Calu3 (cell line): ENCODE measurements at places on chromosomes 2 and 18.

DNA sequence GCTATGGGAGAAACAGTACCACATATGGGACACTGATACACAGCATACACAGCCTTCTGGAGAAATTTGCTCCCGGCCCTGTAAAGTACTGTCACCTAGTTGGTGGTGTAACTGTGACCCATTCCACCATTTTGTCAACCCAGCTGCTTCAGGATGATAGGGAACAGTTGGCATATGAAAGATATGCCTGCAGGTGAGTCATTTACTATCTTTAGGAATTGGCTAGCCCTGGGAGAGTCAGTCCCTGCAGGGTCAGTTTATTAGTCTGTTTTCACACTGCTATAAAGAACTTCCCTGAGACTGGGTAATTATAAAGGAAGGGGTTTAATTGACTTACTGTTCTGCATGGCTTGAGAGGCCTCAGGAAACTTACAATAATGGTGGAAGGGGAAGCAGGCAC, 30.0 kb upstream of the PTPRM start:
- DNase-seq, result no peak

DNA sequence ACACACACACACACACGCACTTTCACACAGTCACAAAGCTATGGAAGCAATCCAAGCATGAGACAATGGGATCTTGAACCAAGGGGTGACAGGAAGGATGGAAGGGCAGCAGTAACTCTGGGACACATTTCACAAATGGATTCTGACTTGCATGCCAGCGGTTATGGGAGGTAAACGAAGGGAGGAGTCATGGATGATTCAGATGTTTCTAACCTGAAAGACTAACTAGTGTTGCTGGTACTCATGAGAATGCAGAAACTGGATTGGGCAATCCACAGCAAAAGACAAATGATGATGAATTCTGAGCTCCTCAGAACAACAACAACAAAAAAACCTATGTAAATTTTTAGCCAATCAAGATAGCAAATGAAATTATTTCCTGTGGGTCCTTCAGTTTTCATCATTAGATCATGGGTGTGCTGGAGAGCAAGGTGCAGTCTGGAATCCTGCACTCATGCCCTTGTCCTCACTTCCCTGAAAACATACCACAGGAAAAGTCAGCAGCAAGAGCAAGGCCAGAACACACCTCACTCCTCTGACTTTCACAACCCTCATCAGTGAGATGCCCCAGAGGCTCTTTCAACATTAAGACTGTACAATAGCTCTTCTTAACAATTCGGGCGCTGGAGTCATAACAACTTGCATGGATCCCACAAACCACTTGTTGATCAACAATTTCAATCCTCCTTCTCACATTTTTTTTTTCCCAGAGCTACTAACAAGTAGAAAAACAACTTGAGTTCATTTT, 32.6 kb downstream of the ABCA12 start:
- DNase-seq, result no peak

DNA sequence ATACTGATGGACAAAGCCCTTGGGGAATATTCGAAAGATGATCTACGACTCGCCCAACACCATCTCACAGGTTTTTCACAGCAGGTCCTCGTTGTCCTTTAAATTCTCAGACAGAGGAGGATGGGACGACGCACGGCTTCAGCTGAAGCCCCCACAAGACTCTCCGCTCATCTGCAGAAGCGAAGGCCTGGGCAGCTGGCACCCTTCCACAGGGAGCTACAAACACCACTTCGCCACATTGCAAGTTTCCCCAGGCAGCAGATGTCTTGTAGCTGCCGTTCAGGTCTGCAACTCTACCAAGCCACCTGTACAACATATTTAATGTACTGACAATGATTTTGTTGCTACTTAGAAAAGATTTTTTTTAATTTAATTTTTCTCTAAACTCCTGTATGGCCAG, 642.9 kb downstream of the ZEB2 start:
- DNase-seq, result no peak

DNA sequence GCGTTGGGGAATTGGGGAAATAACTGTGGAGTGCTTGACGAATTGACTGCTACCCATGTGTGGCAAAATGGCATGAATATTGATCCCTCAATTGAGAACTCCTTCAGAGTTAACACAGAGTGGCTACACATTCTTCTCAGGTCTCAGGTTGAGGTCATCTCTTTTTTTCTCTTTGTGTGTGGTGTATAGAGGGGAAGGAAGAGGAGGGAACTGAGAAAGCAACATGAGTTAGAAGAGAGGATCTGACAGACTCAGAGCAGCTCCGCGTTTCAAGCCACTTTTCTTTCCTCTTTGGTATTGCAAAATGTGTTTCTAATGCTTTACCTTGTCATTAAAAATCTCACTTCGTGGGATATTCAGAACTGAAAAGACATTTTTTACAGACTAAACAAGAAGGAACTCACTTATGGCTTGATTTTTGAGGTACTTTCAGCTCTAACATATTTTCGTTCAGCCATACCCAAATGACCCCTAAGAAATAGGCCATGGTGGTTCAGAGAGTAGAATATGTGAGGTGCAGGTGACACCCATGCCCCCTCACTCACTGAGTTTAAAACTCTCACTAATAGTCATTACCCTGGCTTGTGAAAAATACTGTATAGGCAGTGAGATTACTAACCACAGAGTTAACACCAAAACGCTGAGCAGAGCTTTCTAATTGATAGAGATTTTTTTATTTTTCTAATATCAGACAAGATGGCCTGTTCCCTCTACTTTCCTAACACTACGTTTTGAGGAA, 22.5 kb downstream of the STAT4 start:
- DNase-seq, result no peak

GRCh38 chr2:57849843-57850242, 196.8 kb upstream of the VRK2 start:
- DNase-seq, result no peak

GRCh38 chr2:46814160-46814961, 101.2 kb downstream of the MCFD2 start:
- no peak for DNase-seq

DNA sequence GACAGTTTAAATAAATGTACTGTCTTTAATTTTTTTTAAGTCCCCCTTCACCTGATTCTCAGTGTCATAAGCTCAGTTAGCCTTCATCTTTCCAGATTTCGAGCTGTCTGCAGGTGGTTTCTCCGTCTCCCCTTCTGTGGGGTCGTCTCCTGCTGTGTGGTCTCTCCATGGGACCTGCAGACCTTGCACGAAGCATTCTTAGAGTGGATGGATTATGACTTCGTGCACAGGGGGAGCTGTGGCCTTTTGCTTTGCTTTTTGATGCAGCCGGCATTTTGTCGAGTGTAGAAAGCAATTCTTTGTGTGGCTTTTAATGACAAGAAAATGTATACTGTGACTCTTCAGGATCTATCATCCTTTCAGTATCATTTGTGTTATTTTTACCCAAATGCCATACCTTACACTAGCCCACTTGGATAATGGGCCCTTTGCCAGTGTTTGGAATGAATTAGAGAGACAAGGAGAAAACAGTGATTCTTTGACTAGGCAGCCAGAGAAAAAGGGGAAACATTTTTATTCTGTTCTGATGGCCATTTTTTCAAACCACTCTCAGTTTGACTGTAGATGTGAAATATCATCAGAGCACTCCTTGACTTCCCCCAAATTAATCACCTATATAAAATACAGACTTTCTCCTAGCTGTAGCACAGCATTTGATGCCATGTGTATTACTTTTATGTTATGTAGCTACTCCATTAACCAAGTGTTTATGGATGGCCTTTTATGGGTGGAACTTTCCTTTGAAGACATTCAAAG, 54.3 kb downstream of the ITGA6 start:
- no peak for DNase-seq

GRCh38 chr18:65547046-65547445, 203.8 kb upstream of the CDH7 start:
- no peak for DNase-seq

GRCh38 chr2:125696560-125696959, 959.4 kb upstream of the GYPC start:
- no peak for DNase-seq

GRCh38 chr2:32237996-32238395, 26.7 kb downstream of the NLRC4 start:
- no peak for DNase-seq

DNA sequence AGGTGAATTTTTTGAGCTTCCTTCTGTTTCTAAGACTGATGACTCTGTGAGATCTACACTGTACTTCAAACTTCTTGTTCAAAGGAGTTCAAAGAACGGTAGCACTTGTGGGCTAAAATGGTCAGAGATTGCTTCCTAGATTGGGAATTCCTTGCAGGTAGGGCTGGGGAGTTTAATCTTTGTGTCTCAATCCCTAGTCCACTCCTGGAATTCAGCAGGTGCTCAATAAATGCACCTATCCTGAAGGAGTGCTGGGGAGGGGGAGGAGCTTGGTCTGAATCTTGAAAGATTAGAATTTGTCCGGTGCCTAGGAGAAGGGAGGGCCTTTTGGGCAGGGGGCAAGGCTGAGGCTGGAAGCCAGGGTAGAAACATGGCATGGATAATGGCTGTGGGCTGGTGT, 34.6 kb downstream of the TMEM17 start:
- DNase-seq, result no peak

DNA sequence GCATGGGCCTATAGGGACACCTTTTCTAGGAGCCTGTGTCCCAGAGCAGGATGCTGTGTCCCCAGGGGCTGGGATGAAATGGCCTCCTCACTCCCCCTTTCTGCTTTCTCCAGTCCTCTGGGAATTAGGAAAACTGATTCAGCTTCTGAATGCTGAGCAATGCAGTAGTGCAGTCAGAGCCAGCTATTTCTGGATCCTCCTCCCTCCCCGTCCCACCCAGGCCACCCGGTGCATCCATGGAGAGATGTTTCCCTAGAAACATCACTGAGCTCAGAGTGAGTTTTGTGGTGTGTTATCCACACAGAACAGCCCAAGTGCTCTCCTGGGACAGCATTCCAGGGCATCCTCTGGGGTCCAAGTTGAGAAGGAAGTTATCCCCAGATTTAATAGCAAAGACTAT, 125.5 kb downstream of the LOXHD1 start:
- no peak for DNase-seq

DNA sequence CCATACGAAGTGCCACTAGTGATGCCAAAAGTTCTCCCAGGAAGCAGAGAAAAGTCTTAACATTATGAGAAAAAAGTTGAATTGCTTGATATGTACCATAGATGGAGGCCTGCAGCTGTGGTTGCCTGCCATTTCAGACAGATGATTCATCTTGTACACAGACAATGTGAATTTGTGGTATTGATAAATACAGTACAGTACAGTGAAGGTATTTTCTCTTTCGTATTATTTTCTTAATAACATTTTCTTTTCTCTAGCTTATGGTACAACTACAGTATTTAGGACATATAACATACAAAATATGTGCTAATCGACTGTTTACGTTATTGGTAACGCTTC, 33.6 kb upstream of the VWC2L start:
- no peak for DNase-seq

DNA sequence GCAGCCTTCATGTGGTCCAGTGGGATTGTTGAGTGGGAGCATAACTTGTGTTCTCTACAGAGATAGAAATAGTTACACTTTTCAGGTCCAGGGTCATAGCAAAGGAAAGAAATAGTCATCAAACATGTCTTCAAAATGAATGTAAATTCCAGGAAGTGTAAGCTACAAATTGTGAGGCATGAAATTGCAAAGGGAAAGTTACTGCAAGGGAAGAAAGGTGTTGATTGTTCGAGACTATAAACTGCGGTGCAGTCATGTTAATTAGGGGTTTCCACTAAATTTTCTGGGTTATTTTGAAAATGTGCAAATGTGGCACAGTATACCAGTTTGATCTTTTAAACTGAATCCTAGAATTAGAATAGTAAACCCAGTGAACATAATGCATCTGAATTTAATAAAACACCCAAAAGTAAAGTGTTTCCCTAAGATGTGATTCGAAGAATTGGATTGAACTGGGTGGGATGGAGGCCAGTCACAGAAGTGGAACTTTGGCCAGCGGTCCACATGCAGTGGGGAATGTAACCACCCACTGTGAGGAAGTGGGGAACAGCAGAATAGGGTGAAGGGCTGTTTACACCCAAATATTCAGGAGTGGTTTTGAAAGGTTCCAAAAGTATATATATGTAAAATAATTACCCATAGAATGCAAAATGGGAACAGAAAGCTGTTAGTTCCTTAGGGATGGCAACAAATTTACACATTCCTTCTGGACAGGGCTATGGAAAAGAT, 126.5 kb upstream of the CCDC68 start:
- no peak for DNase-seq
